ENCODE measurements at places on chromosomes 1 and 21.
A peak's percentile ranks its signal among the peaks of the same experiment; 100 is the strongest.

GRCh38 chr1:51439895-51440294, 79.2 kb downstream of the EPS15 start:
- DNase-seq, result no peak

- DNase-seq, result no peak
Observed at GRCh38 chr1:56073206-56073605, 506.2 kb downstream of the PLPP3 start.

DNA sequence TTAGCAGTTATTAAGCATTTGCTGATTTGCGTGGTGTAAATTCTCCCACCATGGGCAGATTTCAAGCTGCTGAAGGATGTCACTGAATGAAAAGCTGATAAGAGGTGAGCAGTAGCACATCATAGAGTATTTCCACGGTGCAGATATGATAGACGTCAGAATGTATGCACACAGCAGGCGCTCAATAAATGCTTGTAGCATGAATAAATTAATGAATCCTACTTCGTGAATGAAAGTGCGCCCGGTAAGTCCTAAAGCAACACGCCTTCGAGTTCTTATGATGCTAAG, 510 bp upstream of the UBIAD1 start:
- DNase-seq, result no peak

DNA sequence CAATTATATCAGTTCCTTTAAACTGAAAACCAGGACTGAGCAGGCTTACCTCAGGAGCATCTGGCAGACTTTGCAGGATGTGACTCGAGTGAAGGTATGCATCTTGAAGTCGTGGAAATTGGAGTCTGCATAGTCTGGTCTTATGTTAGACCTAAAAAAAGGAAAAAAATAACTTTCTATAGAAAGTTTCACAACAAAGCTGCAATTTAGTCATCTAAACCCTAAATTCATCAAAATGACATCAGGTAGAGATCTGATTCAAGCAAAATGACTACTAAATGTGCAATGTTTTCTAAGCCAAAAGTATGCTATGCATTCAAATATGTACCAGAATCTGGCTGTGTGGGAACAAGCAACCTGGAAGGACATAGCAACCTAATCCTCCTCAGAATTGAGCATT, 260.1 kb downstream of the VAV3 start:
- DNase-seq, result no peak

DNA sequence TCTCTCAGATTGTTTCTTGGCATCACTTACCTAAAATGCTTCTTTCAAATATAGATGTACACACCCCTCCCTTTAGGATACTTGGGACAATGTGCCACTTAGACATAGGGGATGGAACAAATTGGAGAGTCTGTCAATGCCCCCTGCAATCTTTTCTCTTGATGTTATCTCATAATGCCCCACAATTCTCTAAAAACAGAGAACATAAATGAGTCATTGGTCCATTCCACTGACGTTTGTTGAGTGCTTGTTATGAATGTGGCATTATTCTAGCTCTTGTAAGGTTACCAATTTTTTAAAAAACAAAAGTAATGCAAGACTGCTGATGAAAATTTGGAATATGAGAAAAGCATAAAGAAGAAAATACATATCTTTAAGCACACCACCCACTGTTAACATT, 5.6 kb upstream of the SMIM11 start:
- DNase-seq, result no peak

GRCh38 chr1:208329300-208329699, 85.1 kb upstream of the PLXNA2 start:
- DNase-seq, result no peak

GRCh38 chr1:156554971-156555370, 17.4 kb downstream of the IQGAP3 start:
- DNase-seq, result no peak

GRCh38 chr21:43938751-43939442, 73.2 kb upstream of the TRAPPC10 start:
- DNase-seq, result peak; percentile 69

DNA sequence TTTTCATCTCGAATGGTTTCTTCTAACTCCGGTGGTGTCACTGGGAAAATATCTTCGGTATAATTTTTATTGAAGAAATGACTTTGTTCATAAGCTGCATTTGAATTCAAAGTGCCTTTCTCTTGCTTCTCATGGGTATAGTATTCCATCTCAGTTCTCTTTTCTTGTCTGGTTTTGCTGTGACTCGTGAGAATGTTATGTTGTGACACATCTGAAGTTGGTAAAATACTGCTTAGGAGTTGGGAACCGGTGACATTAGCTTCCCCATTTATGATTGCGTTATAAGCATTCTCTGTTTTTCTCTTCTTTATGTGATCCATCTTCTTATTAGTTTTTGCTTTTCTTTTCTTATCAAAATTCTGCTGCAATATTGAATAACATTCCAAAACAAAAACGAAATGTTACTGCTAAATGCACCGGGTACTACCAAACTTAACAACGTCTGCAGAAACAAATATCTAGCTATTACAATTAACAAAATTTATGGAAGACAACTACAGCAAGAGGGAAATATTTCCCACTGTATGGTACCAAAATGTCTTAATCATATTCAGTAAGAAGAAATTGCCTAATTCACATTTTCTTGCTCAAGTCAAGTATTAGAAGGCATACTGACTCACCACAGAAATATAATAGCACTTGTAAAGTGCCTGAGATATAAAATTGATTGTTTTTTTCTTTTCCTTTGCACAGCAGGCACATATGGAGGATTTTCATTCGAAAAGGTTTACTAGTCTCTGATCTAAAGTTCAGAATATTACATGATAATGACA, 15.5 kb downstream of the LRIF1 start:
- no peak for DNase-seq
